NCI-H82 (cell line): ENCODE measurements at places on chromosomes 2 and 18.
A peak's percentile ranks its signal among the peaks of the same experiment; 100 is the strongest.

GRCh38 chr18:46073474-46074331, 1.6 kb upstream of the PSTPIP2 start:
- peak; percentile 76 for DNase-seq

- DNase-seq, result no peak
Measured at GRCh38 chr2:110863726-110864125, 131.4 kb downstream of the ACOXL start.

GRCh38 chr18:62069556-62069955, 117.3 kb downstream of the PIGN start:
- peak; percentile 22 for DNase-seq

DNA sequence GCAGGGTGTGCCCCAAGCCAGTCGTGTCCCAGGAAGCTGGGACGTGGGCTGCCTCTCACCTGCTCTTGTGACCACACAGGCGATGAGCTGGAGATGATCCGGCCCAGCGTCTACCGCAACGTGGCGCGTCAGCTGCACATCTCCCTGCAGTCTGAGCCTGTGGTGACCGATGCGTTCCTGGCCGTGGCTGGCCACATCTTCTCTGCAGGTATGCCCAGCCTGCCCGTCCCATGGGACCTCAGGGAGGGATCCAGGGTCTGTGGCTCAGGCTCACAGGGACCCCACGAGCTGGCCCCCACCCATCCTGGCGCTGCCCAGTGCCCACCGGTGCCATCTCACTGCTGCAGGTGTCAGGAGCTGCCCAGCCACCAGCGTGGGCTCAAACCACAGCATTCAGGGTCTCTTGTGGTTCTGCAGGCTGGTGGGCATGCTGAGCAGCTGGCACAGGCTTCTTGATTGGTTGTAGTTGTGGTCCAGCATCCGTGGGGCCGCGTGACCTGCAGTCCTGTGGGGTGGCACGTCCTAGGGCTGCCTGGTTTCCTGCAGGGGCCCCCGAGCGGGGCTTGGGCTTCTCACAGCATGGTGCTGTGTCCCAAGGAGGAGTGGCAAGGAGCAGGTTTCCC, 3.8 kb downstream of the BOK start:
- DNase-seq, result no peak

DNA sequence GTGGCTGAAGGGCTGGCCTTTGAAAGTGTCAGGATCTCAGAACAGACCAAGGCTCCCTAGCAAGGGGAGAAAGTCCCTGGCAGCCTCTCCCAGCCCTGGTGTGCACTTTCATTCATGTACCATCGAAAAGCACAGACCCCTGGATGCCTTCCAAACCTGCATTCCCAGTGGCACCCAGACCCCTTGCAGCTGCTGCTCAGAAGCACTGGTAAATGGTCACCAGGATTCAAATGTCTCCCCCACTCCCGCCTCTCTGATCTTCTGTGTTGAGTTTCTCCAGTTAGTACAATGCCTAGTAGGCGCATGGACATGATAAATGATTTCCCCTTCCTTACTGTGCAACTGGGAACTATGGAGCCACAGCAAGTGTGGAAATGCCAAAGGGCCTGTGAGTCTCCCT, 180.0 kb downstream of the GLI2 start:
- DNase-seq, result no peak

- peak; percentile 79 for DNase-seq
Measured at GRCh38 chr2:202376460-202377206, 506 bp downstream of the BMPR2 start.

- DNase-seq, result peak; percentile 69
Measured at GRCh38 chr2:74576211-74576862, 21.8 kb downstream of the DOK1 start.

- no peak for DNase-seq
Measured at GRCh38 chr2:206603243-206603642, 39.0 kb upstream of the FAM237A start.

DNA sequence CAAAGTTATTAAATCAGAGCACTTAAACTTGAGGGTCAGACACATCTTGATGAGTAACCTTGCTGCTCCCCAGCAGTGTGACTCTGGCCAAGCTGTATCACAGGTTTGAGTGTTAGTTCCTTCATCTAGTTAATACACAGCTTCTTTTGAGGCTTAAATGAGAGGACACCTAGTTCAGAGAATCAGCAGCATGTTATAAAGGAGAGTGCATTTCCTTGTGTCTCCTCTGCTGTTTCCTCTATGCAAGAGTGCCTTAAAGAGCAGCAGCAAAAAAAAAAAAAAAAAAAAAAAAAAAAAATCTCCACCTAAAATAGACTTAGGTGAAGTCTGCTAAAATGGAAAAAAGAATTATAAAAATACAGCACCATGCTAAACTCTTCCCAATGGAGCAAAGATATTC, 261.9 kb downstream of the TCF4 start:
- peak; percentile 11 for DNase-seq

- DNase-seq, result no peak
Measured at GRCh38 chr18:45398448-45398847, 216.8 kb upstream of the SLC14A2 start.

DNA sequence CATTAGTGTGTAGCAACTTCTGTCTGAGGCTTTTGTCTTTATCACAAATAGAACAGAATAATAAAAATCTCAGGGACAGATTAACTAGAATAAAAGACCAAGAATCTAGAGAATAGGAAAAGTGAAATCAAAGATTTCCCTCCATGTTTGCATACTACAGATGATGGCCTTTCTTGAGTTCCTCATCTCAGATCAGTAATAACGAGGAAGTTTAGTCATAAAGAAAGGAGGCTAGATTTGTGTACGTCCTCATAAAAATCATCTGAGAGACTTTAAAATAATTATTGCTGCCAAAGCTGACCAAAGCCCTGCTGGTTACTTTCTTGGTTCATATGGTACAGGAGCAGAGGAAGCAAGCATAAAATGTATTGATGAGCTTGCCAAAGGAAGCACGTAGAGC, 117.3 kb downstream of the MIB1 start:
- no peak for DNase-seq

DNA sequence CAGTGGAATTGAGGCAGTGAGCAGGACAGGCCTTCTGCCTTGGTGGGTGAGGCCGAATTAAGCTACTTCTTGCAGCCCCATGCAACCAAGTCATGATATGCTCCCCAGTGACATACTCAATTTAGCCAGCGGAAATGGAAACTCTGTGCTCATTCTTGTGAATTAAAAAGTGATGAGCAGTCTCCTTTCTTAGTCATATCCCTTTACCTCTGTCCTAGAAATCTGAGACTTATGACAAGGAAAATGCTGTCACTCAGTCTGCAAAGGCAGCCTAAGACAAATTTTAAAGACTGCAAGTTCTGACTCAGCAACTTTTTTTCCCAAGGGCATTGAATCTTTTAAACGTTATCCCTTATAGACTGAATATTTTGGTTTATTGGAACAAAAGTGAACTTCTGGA, 218.2 kb downstream of the SH3BP4 start:
- no peak for DNase-seq

- DNase-seq, result no peak
Measured at GRCh38 chr2:1686784-1687105, 57.6 kb downstream of the PXDN start.

GRCh38 chr2:215002500-215002899, 135.9 kb downstream of the ABCA12 start:
- peak; percentile 88 for DNase-seq

DNA sequence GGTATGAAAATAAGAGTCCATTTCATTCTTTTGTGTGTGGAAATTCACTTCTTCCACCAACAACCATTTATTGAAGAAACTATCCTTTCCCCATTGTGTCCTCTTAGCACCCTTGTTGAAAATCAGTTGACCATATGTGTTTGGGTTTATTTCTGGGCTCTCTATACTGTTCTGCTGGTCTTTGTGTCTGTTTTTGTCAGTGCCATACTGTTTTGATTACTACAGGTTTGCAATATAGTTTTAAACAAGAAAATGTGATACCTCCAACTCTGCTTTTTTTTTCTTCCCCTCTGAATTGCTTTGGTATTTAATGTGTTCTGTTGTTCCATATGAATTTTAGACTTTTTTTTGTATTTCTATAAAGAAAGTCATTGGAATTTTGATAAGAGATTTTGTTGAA, 8.4 kb downstream of the GTF2A1L start:
- no peak for DNase-seq

DNA sequence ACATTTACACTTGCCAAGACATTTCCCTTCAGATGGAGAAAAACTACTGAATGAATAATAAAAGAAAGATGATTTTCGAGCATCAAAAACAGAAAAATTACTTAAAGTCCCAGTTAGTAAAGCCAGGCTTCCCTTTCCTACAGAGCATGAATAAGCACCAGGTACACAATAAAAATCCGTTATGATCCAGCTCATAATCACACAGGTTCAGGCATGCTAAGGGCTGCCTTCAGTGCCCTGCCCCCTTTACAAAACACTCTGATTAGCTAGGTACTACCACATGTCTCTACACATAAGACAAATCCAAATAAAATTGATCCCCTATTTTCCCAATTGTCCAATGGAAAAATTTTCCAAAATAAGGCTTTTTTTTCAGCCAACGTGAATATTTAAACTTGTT, 413.2 kb upstream of the LRATD1 start:
- no peak for DNase-seq
